ENCODE measurements at places on chromosomes 5 and 9. TPM values are rescaled to one million over a fixed set of nuclear protein-coding genes. Genes with fewer than 3 reads are reported as not detected.

Gene CD274
- 0.67 TPM for total RNA-seq

DNA sequence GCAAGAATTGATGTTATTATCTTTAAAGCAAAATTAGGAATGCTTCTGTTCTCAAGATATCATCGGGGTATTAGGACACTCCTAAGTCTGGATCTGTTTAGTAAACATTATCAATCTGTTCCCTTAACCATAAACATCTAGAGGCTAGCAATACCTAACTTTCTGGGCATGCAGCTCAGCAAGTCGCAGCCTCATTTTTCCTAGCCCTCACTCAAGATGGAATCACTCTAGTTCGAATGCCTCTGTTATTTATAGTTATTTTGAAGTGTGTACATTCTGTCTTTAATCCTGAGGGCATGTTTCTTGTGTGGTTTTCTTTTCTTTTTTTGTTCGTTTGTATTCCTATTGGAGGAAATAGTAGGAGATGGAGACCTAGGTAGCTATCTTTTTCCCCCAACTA lies 66.9 kb downstream of the FER start:
- H3K36me3 ChIP-seq: peaks cover 1% of the 10 kb centered on the region
- no peaks in the 10 kb centered on the region for H3K4me1 ChIP-seq
- no peak overlapping the region for H3K27ac ChIP-seq
- no peak overlapping the region for H3K4me3 ChIP-seq
- no peak for DNase-seq

Gene SPEF2
- 4.0 TPM for total RNA-seq

Gene EXD3
- total RNA-seq: 11.2 TPM

Gene TMC1
- not detected for total RNA-seq

- H3K4me3 ChIP-seq: no peak overlapping the region
- H3K36me3 ChIP-seq: no peaks in the 10 kb centered on the region
- H3K27me3 ChIP-seq: no peaks in the 10 kb centered on the region
These were observed 97.0 kb upstream of the VLDLR start for GRCh38 chr9:2524601-2525000.

Gene PCDH1
- 1.5 TPM for total RNA-seq

GRCh38 chr9:128396970-128397613 lies 23.6 kb upstream of the CERCAM start:
- peak overlapping the region; percentile 69 for H3K27ac ChIP-seq
- H3K36me3 ChIP-seq: no peaks in the 10 kb centered on the region
- no peak for DNase-seq
- 0 out of 2 replicates have a peak, but pooled peaks cover 5% of the 10 kb centered on the region for H3K4me1 ChIP-seq
- no peak overlapping the region for H3K4me3 ChIP-seq

DNA sequence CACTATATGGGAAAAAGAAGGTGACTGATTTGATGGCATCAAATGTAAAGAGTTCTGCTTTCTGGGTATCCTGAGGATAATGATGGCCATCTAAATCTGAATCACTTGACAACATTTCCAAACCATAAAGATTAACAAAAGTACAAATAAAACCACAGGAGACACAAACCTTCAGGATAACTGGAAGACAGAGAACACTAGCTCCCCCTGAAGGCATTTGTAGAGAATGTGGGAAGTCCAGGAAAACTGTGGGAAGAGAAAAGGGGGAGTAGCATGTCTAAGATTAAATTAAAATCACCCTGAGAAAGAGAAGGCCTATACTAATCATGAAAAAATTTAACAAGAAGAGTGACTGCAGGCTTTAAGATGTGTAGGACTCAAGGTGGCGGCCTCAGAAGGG lies 116.2 kb downstream of the PRELID2 start:
- DNase-seq: peak; percentile 22
- no peak overlapping the region for H3K4me3 ChIP-seq
- no peaks in the 10 kb centered on the region for H3K27me3 ChIP-seq
- no peak overlapping the region for H3K27ac ChIP-seq
- no peaks in the 10 kb centered on the region for H3K36me3 ChIP-seq

Gene HNRNPA0
- total RNA-seq: 42.5 TPM

DNA sequence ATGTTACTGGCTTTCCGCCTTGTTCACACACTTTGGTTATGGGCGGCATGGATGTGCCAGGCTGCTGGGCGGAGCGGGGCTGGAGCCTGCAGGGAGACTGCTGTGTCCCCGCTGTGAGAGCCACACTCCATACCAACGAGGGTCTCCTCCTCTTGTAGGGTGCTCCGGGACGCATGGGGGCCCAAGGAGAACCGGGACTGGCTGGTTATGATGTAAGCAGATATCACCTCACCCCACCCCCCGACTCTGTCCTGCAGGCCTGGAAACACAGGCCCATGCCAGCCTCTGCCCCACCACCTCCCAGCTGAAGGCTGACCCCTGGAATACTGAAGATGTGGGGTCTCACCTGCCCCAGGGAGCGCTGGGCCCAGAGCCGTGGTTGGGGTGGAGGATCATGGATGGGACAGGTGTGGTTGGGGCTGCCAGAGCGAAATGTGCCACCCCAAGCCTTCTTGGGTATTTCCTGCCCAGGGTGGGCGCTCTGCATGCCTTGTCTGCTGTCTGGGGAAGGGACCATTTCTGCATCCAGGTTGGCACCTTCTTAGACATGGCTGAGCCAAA lies 39.3 kb upstream of the ORM1 start:
- H3K4me1 ChIP-seq: peaks cover 12% of the 10 kb centered on the region
- H3K27me3 ChIP-seq: no peaks in the 10 kb centered on the region
- H3K27ac ChIP-seq: no peak overlapping the region
- peak; percentile 28 for DNase-seq
- H3K36me3 ChIP-seq: no peaks in the 10 kb centered on the region

DNA sequence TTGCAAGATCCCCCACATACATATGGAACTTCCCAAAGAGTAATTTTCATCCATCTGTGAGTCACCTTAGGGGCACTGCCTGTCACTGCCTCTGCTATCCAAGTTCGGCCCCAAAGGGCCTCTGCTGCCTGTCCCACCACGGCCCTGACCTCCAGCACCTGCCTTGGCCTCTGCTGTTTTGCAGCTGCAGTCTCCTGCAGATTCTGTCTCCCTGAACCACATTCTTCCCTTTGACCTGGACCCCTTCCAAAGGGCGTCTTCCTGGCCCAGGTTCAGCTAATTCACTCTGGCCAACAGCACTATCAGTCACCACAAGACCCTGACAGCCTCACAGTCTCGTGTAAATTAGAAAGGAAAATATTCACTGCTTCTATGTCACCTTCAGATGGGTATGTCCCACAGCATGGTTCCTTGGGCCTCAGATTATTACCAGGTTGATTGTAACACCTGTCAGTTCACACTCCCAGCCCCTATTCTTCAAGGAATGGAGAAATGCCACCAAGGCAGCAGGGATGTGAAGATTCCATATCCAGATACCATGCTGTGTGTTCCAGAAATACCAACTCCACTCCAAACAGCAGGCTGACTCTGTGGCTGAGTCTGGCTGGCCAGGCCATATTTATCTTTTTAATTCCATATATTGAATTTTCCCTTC lies 479.3 kb downstream of the ARHGEF28 start:
- H3K4me3 ChIP-seq: no peak overlapping the region
- H3K27ac ChIP-seq: peak overlapping the region; percentile 60
- peaks cover 25% of the 10 kb centered on the region for H3K4me1 ChIP-seq
- no peaks in the 10 kb centered on the region for H3K36me3 ChIP-seq

- no peak overlapping the region for H3K4me3 ChIP-seq
- no peaks in the 10 kb centered on the region for H3K4me1 ChIP-seq
- H3K36me3 ChIP-seq: no peaks in the 10 kb centered on the region
- H3K27me3 ChIP-seq: no peaks in the 10 kb centered on the region
- H3K27ac ChIP-seq: no peak overlapping the region
These were observed 255.5 kb downstream of the ARRDC3 start for GRCh38 chr5:91127456-91128081.

DNA sequence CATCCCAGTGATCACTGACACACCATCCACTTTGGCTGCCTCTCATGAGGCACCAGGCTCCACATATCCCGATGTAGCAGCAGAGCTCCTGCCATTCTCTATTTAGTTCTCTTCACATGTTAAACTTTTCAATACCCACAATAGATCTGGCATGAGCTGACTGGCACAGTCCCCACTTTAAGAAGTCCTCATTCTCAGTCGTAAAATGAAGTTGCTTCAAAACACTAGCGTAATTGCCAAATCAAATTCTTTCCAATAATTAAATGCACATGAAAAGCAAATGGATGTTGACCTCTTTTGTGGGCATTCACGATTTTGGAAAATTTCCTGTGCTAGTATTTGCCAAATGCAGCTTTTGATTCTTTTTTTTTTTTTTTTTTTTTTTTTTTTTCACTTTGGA lies 32.4 kb downstream of the HAPLN1 start:
- H3K4me3 ChIP-seq: no peak overlapping the region
- H3K27ac ChIP-seq: no peak overlapping the region
- no peak for DNase-seq
- H3K4me1 ChIP-seq: peaks cover 7% of the 10 kb centered on the region
- no peaks in the 10 kb centered on the region for H3K36me3 ChIP-seq
- H3K27me3 ChIP-seq: no peaks in the 10 kb centered on the region

GRCh38 chr9:131657037-131657377 lies 82.9 kb downstream of the RAPGEF1 start:
- H3K27me3 ChIP-seq: no peaks in the 10 kb centered on the region
- peaks cover 29% of the 10 kb centered on the region for H3K4me1 ChIP-seq
- no peak overlapping the region for H3K4me3 ChIP-seq
- no peak overlapping the region for H3K27ac ChIP-seq

DNA sequence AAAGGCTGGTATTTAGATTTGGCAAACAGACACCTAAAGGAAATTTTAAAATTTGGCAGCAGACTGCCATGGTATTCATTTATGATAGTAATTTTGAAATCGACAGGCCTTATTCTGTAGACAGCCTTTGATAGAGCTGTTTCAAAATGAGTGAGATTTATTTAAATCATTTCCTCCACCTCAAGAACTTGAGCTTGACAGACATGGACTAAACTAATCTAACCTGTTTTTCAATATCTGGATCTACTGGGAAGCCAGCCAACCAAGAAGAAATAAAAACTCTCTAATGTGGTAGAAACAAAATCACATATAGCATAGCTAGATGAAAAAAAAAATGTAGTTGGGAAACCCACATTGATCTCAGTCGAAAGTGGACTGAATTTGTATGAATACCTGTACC lies 56.9 kb upstream of the RASA1 start:
- no peak overlapping the region for H3K4me3 ChIP-seq
- no peak for DNase-seq
- no peak overlapping the region for H3K27ac ChIP-seq
- H3K36me3 ChIP-seq: no peaks in the 10 kb centered on the region

Gene ISL1
- total RNA-seq: 0.88 TPM

DNA sequence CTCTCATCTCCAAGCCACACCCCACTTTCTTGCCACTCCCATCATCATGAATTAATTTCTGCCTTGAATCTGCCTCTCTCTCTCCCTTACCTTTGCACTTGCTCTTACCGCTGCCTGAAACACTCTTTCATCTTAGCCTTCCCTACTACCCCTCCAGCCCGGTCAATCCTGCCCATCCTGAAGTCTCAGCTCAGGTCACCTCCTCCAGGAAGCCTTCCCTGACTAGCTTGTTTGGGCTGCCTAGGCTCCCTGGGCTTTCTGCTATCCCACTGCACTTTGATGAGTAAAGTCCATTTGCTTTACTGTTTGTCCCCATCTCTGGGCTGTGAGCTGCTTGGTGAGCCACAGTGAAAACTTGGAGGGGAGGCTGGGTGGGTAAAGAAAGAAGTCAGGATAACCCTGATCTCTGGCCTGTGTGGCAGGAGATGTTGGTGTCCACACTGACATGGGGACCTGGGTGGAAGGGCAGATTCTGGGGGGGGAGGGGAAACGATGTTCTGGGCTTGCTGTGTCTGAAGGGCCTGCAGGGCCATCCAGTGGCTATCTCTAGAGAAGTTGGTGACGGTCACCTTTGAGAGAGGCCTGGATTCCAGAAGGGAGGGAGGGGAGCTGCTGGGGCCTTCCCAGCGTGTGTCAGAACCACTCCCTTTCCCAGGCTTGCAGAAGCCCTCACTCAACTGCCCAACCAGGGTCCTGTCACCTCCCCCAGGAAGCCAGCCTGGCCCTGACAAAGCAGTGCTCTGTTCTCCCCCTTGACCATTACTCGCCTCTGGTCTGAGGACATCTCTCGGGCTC lies 75.0 kb upstream of the DAB2IP start:
- H3K4me1 ChIP-seq: no peaks in the 10 kb centered on the region
- no peak for DNase-seq
- no peaks in the 10 kb centered on the region for H3K36me3 ChIP-seq
- no peak overlapping the region for H3K4me3 ChIP-seq
- no peaks in the 10 kb centered on the region for H3K27me3 ChIP-seq

Gene FAM114A2
- total RNA-seq: 16.0 TPM

DNA sequence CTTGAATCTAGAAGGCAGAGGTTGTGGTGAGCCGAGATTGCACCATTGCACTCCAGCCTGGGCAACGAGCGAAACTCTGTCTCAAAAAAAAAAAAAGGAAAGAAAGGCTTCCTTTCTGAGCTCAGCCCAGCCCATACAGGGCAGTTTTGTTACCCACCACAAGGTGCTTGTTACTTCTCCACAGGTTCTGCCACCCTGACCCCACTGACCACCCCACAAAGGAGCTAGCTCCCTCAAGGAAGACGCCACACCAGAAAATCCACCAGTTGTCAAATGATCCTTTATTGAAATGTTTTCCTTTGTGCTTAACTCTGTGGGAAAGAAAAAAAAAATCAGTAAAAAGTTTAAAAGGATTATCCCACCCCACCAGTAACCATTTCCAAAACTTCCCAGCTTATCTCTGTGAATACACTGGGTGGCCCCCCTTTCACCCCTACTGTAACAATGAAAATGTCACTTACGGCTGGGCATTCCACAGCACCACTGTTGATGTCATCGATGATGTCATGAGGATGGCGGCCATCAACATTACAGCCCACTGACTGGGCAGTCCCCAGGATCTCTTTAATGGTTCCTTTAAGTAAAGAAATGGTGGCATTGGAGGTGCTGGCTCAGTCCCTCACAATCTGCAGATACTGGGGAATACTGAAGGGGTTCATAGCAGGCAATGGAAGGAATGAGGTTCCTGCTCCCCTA lies 3.6 kb downstream of the RPL12 start:
- peaks cover 9% of the 10 kb centered on the region for H3K4me1 ChIP-seq
- peak overlapping the region; percentile 98 for H3K27ac ChIP-seq
- H3K36me3 ChIP-seq: peaks cover 10% of the 10 kb centered on the region
- no peak for DNase-seq

DNA sequence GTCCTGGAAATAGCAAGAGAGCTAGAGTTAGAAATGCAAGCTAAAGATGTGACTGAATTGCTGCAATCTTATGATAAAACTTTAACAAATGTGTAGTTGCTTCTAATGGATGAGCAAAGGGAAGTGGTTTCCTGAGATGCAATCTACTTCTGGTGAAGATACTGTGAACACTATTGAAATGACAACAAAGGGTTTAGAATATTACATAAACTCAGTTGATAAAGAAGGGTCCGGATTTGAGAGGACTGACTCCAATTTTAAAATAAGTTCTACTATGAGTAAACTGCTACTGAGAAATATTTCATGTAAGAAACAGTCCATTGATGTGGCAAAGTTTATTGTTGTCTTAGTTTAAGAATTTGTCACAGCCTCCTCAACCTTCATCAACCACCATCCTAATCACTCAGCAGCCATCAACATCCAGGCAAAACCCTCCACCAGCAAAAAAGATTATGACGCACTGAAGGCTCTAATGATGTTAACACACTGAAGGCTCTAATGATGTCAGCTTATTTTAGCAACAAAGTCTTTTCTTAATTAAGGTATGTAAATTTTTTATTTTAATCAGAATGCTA lies 376.2 kb downstream of the CDH10 start:
- H3K36me3 ChIP-seq: no peaks in the 10 kb centered on the region
- DNase-seq: no peak
- H3K4me3 ChIP-seq: no peak overlapping the region
- peaks cover 9% of the 10 kb centered on the region for H3K4me1 ChIP-seq

Measured in Caco-2 (cell line).